C1 segment of cervical spinal cord (tissue), 14 donors: ENCODE measurements at places on chromosomes 1 and 21.

GRCh38 chr1:56686169-56686568 lies 41.1 kb downstream of the PRKAA2 start:
- DNase-seq = no peak

- peak; percentile 28 for DNase-seq
These were observed 57.4 kb downstream of the SLC9A1 start for GRCh38 chr1:27097484-27097917.

DNA sequence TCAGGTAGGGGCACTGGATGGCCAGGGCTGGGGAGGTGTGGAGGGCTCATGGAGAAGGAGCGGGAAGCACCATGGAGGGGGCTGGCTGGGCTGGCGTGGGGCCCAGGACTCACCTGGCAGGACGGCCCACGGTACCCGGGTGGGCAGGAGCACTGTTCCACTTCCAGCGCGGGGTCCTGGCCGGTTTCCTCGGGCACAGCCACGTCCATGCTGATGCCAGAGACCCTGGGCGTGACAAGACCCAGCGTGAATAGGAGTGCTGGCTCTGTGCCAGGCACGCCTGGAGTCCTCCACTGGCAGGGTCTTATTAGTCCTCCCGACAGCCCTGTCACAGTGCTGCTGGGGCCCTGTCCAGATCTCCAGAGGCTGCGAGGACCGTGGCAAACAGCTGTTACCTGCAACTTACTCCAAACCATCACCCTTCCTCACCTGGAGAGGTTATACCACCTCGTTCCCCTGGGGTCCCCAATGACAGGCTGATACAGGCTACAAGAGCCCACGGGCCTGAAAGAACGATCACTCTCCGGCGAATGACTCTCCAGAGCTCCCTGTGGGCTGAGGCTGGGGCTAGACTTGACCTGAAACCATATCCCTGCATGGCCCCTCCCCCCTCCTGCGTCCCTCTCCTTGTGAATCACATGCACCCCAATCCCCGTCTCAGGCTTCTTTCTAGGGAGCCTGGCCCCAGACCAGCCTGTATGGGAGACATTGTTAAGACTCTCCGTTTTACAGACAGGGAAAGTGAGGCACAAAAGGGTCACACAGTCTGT lies 62.1 kb downstream of the HSPG2 start:
- no peak for DNase-seq

DNA sequence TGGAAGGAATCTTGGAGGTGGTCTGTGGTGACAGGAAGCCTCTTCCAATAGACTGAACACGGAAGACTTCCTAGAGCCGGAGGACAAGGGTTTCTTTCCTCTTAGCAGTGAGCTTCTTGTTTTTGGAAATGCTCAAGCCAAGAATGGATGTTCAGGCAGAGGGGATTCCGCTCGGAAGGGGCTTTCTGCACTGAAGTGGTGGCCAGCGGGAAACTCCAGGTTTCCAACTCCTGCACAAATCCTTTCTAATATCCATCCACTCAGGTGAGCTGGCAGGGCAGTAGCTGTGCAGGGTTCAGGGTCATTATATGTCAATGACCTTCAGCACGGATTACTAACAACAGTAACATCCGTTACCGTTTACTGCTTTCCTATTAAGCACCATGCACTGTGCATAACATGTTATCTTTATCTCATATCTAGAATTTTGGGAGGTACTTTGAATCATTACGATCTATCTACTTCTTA lies 573 bp upstream of the CPT2 start:
- DNase-seq = no peak

DNA sequence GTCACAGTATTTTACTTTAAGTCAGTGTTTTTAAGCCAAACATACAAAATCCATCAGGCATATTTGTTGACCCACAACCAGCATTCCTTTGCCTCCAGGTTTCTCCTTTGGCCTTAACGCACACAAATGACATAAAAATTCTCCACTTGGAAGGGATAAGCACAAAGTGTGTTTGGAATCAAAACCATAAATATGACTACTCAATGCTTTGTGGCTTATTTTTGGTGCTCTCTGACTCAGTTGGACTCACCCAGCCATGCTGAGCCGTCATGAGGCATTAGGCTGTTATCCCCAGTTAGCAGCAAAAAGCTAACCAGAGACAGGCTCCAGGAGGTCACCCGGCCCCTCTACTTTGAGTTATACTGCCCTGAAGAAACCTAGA lies 948 bp downstream of the PRUNE1 start:
- no peak for DNase-seq

GRCh38 chr1:198623752-198624647 lies 14.8 kb upstream of the PTPRC start:
- DNase-seq = no peak
